ENCODE measurements at places on chromosomes 11 and 22.

DNA sequence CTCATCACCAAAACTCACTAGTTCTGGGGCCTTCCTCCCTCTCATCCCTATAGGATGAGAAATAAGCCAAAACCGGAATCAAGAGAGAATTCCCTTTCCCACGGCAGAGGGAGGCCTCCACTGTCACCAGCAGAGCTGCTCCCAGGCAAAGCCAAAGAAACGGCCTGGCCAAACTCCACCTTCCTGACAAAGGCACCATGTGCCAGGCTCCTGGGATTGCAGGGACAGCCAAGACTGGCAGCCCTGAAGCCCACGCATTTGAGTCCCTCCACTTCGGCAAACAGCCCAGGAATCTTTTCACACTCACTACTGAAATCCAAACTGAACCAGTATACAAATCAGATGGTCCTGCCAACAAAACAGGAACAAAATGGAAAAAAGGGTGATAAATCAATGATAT lies 6.1 kb downstream of the SMCO4 start:
- no peak for DNase-seq

DNA sequence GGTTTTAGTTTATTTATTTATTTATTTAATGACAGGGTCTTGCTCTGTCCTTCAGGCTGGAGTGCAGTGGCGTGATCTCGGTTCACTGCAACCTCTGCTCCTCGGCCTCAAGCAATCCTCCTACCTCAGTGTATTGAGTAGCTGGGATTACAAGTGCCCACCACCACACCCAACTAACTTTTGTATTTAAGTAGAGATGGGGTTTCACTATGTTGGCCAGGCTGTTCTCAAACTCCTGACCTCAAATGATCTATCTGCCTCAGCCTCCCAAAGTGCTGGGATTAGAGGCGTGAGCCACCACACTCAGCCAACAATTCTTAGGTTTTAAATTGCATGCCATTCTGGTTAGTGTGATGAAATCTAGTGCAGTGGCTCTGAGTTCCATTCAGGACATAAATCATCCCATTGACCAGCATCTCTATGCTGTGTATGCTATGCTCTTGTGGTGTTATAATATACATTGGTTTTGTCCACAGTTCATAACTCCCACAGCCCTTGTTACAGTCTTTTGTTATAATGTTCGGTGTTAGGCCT lies 28.5 kb downstream of the ZNF280B start:
- DNase-seq: no peak

DNA sequence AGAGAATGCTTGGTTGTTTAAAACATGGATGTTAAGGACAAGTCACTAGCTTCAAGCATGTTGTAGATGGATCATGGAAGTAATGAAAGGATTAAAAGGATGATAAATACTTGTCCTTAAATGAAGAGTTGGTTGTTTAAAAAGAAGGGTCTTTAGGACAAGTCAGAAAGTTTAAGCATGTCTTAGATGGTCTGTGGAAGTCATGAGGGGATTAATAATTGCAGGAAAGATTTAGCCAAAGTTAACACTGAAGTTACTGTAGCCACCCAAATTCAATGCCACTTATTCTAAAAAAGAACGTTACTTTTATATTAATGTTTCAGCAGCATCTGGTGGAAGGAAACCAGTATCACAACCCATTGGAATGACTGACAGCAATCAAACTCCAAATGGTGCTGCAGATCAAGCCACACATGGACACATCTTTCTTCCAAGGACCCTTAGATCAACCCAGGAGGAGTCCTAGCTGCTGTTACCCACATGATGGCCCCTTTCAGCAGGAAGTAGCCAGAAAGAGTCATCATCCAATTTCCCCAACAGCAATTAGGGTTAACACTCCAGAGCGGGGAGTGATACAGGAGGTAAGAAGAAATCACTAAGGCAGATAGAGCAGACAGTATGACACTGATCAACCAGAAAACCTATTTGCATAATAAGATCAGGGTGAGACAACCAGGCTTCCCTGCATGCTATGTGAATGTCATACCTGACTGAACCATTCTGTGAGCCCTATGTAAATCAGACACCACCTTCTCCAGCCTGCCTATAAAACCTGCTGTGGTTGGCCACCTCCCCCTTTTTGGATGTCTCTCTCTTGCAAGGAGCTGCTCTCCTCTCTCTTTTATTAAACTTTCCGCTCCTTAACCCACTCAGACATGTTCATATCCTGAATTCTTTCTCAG lies 88.4 kb upstream of the GNAZ start:
- no peak for DNase-seq

DNA sequence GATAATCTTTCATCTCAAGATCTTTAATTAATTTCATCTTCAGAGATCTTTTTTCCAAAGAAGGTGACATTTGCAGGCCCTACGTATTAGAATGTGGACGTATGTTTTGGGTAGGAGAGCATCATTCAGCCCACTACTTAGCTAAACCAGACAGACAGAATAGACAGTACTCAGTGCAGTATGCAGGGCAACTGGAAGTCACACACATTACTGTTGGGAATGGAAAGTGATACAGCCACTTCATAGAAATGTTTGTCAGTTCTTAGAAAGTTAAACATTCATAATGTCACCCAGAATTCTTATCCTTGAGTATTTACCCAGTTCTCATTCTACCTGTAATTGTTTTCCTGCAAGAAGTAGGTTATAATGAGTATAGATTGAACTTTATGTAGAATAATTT lies 102.9 kb downstream of the PPP6R3 start:
- no peak for DNase-seq

- no peak for DNase-seq
Observed at GRCh38 chr11:9625728-9626127, 38.1 kb upstream of the SWAP70 start.

DNA sequence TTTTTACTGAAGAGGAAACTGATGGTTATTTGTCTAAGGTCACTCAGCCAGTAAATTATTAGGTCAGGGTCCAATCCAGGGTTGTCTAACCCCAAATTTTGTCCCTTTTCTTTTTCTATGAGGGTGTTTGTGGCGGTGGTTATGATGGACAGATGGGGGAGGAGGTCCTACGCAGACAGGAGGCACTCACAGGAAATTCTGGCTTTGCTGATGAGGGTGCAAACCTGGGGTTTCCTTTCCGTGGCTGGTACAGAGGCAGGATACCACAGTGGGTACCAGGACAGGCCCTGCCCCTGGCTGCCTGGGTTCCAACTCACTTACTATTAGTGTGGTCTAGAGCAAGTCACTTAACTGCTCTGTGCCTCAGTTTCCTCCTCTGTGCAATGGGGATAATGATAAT lies 91.0 kb downstream of the RRM1 start:
- DNase-seq: no peak
